ENCODE measurements at places on chromosomes 13 and 19. TPM values are rescaled to one million over a fixed set of nuclear protein-coding genes. Genes with fewer than 3 reads are reported as not detected.
A peak's percentile ranks its signal among the peaks of the same experiment; 100 is the strongest.

- H3K4me1 ChIP-seq, result peaks cover 73% of the 10 kb centered on the region
- peak overlapping the region; percentile 93 for H3K27ac ChIP-seq
- DNase-seq, result peak; percentile 52
Measured at GRCh38 chr13:99214232-99214631, 13.6 kb downstream of the UBAC2 start.

DNA sequence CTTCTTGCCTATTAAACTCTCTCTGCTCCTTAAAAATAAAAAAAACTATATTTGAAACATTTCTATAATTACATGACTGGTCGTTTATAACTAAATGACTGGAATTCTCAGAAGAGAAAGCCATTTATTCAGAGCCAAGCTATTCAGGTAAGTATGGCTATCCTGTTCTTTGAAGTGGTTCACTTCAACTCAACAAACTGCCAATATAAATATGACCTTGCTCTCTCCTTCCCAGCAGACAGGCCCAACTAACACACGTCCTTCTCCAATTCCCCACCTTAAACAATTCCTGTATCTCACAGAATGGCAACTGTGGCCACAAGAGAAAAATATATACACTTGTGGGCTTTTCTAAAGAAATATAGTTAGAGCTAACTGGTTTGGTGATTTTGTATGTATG lies 153.9 kb downstream of the MIPEP start:
- H3K27ac ChIP-seq, result no peak overlapping the region
- no peak for DNase-seq
- peaks cover 3% of the 10 kb centered on the region for H3K4me1 ChIP-seq
- H3K27me3 ChIP-seq, result no peaks in the 10 kb centered on the region

DNA sequence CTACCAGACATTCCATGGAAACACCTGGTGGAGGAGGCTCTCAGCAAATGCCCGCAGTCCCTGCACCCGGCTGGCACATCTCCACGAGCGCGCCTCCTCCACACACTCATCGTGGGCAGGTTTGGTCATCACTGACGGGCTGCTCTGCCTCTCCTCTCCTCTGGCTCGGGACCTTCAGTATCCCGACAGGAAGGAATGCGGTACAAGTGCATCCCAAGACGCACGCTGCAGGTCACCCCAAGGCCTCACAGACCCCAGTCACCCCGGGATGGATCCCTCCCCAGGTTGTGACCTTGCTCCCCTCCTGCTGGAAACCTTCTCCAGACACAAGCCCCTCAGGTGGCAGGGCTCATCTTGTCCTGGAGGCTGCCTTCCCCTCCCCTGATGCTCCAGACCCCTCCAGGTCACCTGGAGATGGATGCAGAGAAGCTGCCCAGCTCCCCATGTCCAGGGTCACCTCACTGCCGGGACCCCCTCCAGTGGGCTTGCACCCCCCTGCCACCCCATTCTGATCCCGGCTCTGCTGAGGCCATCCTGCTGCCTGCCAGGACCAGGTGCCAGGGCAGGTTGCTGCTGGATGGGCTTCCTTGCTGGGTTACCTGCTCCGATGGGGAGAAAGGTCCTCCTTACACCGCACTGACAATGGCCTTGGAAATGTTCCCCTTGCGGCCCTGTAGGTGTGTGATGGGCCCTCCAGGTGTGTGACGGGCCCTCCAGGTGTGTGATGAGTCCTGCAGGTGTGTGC lies 29.9 kb downstream of the C13orf46 start:
- H3K27me3 ChIP-seq, result no peaks in the 10 kb centered on the region
- H3K4me3 ChIP-seq, result no peak overlapping the region
- H3K27ac ChIP-seq, result no peak overlapping the region
- no peaks in the 10 kb centered on the region for H3K4me1 ChIP-seq

DNA sequence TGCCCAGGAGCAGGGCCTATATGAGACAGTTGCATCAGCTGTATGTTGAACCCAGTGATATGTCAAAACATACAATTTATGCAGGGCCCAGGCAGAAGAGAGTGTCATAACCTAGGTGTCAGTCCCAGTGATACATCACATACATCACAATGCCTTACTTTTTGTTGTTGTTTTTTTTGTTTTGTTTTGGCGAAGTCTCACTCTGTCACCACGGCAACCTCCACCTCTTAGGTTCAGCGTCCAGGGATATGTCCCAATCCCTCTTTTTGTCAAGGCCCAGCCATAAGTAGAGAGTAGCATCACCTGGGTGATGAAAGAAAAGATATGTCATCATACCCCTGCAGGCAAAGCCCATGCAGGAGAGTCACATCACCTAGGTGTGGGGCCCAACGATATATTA lies 56.8 kb upstream of the ZNF730 start:
- no peaks in the 10 kb centered on the region for H3K27me3 ChIP-seq
- DNase-seq, result no peak
- no peak overlapping the region for H3K27ac ChIP-seq
- H3K4me3 ChIP-seq, result no peak overlapping the region

DNA sequence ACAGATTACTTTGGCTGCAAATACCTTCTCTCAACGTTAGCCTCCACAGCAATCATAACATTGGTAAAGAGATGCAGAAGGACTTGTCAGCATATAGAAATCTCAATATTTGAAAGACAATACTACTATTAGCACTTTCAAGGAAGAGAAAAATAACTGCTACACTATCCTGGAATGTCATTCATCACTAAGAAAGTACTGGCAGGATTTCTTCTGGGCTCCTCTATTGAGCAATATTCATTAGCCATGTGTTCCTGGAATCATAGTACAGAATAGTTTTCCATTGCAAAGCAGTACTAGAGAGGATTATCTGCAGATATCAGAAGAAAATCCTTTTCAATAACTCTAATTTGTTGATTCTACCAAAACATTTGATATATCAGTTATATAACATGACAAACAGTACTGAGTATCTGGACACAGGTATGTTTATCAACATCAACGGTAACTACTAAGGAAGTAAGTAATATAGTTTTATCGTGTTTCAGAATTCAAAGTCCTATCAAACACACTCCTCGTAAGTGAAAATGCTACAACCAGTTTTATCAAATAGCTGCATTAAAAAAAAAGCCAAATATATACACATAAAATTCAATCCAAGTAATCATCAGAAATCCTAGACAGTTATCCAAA lies 27.3 kb downstream of the INTS6 start:
- H3K36me3 ChIP-seq, result peaks cover 53% of the 10 kb centered on the region
- no peak overlapping the region for H3K27ac ChIP-seq
- H3K27me3 ChIP-seq, result no peaks in the 10 kb centered on the region
- peaks cover 32% of the 10 kb centered on the region for H3K4me1 ChIP-seq
- no peak for DNase-seq
- H3K4me3 ChIP-seq, result no peak overlapping the region

DNA sequence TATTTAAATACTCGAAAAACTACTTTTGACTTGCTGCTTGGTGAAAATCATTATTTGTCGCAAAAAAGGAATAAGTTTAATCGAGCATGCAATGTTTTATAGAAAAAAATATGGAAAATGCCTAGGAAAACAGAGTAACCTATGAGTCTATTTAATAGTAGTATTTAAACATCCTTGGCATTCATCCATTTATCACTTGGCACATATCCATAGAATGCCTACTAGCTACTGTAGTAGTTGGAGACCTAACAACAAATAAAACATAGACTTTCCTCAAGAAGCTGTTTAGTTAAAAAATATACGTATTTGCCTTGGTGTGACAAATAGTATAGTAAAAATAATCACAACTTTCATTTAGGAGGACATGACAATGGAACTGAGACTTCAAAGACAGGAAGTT lies 302.1 kb downstream of the DIAPH3 start:
- H3K4me3 ChIP-seq, result no peak overlapping the region
- no peaks in the 10 kb centered on the region for H3K4me1 ChIP-seq
- no peaks in the 10 kb centered on the region for H3K27me3 ChIP-seq
- H3K36me3 ChIP-seq, result peaks cover 4% of the 10 kb centered on the region
- H3K27ac ChIP-seq, result no peak overlapping the region

GRCh38 chr19:55156202-55157063 lies 1.1 kb downstream of the TNNI3 start:
- peaks cover 18% of the 10 kb centered on the region for H3K27me3 ChIP-seq
- H3K36me3 ChIP-seq, result peaks cover 9% of the 10 kb centered on the region

DNA sequence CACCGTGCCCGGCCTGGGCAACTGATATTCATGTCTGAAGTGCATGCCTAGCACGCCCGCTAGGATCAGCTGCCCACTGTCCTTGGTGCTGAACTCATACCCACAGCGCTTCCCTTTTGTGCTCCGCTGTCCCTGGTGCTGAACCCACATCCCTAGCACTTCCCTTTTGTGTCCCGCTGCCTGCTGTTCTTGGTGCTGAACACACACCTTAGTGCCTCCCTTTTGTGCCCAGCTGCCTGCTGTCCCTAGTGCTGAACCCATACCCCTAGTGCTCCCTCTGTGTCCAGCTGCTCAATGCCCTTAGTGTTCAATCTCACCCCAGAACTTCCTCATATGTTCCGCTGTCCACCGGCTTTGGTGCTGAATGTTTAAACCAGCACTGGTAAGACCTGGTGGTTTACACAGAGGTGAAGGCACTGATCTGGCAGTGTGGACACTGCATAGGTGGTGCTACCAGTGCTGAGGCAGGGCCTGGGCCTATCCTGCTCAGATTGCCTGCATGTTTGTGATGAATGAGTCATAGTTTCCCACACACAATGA lies 26.3 kb upstream of the SIGLEC11 start:
- no peak overlapping the region for H3K4me3 ChIP-seq
- H3K27ac ChIP-seq, result no peak overlapping the region
- H3K36me3 ChIP-seq, result peaks cover 30% of the 10 kb centered on the region

Gene SLITRK5
- not detected for total RNA-seq

Gene CCDC61
- 26.3 TPM for total RNA-seq
